ENCODE measurements at places on chromosomes 1 and 21. TPM values are rescaled to one million over a fixed set of nuclear protein-coding genes. Genes with fewer than 3 reads are reported as not detected.

GRCh38 chr1:14996133-14997050, 157.2 kb upstream of the TMEM51 start:
- no peak overlapping the region for H3K4me3 ChIP-seq
- H3K4me1 ChIP-seq = peaks cover 25% of the 10 kb centered on the region
- no peaks in the 10 kb centered on the region for H3K36me3 ChIP-seq

DNA sequence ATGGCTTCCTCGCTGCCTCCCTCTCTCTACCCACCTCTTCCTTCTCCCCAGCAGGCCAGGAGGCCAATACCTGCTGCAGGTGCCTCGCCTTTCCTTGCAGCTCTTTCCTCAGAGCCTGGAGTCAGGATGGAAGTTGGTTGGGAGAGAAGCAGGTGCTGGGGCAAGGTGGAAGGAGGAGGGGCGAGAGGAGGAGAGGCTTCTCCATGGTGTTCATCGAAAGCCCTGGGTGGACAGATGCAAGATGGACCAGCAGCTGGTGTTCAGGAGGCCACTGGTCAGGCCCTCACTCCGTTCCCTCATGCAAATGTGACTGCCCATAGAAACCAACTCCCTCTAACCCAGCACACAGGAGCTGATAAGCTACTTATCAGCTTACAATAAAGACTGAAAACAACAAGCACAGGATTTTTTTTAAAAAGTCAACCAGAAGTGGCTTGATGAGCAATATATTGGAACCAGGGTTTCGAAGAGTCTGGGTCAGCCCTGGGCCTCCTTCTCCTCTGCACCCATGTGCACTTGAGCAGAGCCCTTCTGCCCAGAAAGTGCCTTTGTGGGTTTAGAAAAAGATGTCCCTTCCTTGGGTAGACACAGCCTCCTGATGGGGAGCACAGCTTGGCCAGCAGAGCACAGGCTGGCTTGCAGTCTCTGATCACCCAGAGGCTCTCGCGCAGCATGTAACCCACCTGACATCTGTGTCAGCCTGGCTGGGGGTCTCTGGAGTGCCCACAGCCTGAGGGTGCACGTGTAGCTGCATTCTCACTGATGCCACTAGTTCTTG, 16.6 kb upstream of the GSTM4 start:
- H3K27ac ChIP-seq = no peak overlapping the region
- H3K4me3 ChIP-seq = no peak overlapping the region
- no peaks in the 10 kb centered on the region for H3K36me3 ChIP-seq

GRCh38 chr1:167860231-167860923, 53.6 kb downstream of the ADCY10 start:
- no peak overlapping the region for H3K4me3 ChIP-seq
- H3K27me3 ChIP-seq = no peaks in the 10 kb centered on the region
- no peak overlapping the region for H3K27ac ChIP-seq
- DNase-seq = no peak
- H3K4me1 ChIP-seq = no peaks in the 10 kb centered on the region
- no peaks in the 10 kb centered on the region for H3K36me3 ChIP-seq

The TMEM82 gene
- polyA plus RNA-seq = 0.14 TPM
